M059J (cell line): ENCODE measurements at places on chromosomes 16 and 17.

DNA sequence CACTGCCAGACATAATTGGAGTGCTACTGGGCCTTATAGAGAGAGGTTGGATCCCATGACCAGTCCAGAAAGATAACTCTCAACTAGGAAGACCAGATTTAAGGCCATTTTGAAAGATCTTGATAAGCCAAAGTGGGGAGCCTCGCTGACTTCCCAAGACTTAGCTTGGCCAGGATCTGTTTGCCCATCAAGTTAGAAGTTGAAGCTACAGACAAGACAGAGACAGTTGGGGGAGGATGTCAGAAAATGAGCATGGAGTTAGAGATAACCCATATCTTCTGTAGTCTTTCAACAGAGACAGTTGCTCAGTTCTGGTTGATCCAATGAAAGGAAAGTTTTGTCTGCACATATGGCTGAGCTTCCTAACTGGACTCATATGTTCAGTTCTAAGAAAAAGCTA is 267.4 kb downstream of the HS3ST3A1 start:
- no peak for DNase-seq

DNA sequence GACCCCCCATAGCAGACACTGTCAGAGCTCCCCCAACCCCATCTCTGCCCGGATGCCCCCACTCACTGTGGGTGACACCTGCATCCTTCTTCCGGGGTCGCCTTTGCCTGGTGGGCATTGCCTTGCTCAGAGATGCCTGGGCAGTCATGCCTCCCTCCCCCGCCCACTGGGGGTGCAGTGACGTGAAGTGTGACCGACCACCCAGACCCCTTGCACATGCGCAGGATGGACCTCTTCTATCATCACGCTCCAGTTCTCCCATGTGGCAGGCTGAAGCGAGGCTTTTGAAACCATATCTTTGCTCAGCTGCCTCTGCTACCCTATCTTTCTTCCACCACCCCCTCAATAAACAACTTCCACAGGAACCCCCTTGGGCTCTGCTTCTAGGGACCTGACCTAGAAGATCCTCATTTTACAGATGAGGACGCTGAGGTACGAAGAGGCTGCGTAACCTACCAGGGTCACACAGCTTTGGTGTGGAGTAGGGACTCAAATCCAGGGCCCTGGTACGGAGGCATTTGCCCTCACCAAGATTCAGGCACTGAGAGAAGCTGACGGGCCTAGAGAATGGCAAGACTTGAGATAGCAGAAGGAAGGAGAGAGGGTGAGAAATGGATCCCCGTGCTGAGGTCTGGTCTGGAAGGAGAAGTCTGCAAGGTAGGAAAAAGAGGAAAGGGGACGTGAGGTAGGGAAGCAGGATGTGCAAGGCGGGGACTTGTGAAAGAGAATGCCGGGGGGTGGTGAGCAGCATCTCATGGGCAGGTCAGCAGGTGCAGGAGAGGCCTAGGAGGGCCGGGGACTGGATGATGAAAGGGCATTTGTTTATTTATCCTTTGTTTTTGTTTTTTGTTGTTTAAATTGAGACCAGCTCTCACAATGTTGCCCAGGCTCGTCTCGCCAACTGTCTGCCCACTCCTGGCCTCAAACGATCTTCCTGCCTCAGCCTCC is 14.4 kb downstream of the NLRC5 start:
- no peak for DNase-seq

- no peak for DNase-seq
Measured at GRCh38 chr16:84194018-84194417, 3.1 kb downstream of the ADAD2 start.

GRCh38 chr17:8022360-8023003 is 16.4 kb upstream of the ALOX15B start:
- DNase-seq = peak; percentile 18

- DNase-seq = no peak
Measured at GRCh38 chr17:59299400-59300092, 31.9 kb upstream of the YPEL2 start.
